ENCODE measurements at places on chromosomes 6 and 20. TPM values are rescaled to one million over a fixed set of nuclear protein-coding genes. Genes with fewer than 3 reads are reported as not detected.

SCGN gene
- total RNA-seq: not detected

HLA-DPB1 gene
- 20.9 TPM for total RNA-seq

BPIFB2 gene
- not detected for total RNA-seq

VNN1 gene
- 1.4 TPM for total RNA-seq

SLC22A16 gene
- 1.1 TPM for total RNA-seq

FILIP1 gene
- not detected for total RNA-seq

CCN6 gene
- not detected for total RNA-seq

GDAP1L1 gene
- total RNA-seq: not detected

DEFB132 gene
- total RNA-seq: not detected

FRS3 gene
- 2.0 TPM for total RNA-seq

RGS17 gene
- 13.8 TPM for total RNA-seq

Measured in myometrial cell (primary cell).